Peyer's patch (tissue), 4 donors: ENCODE measurements at places on chromosomes 2 and 18. TPM values are rescaled to one million over a fixed set of nuclear protein-coding genes. Genes with fewer than 3 reads are reported as not detected.

The SERPINB2 gene
- not detected for total RNA-seq

The ASAP2 gene
- 33.0 TPM for total RNA-seq

The TMEM37 gene
- total RNA-seq, result 186 TPM

The PSMG2 gene
- 55.3 TPM for total RNA-seq

The ITGB6 gene
- total RNA-seq, result 9.9 TPM

The PRLH gene
- total RNA-seq, result not detected

The PSTPIP2 gene
- total RNA-seq, result 17.3 TPM

The COL3A1 gene
- total RNA-seq, result 81.7 TPM

The TIMM21 gene
- total RNA-seq, result 36.3 TPM

The IL1R2 gene
- total RNA-seq, result 10.0 TPM

- H3K36me3 ChIP-seq, result no peaks in the 10 kb centered on the region
- H3K4me3 ChIP-seq, result no peak overlapping the region
- no peaks in the 10 kb centered on the region for H3K27me3 ChIP-seq
- H3K27ac ChIP-seq, result no peak overlapping the region
- H3K4me1 ChIP-seq, result no peaks in the 10 kb centered on the region
Observed at GRCh38 chr2:179622112-179622511, 239.3 kb downstream of the ZNF385B start.

GRCh38 chr2:235852526-235852920, 315.7 kb downstream of the GBX2 start:
- H3K4me1 ChIP-seq, result no peaks in the 10 kb centered on the region
- H3K27me3 ChIP-seq, result no peaks in the 10 kb centered on the region
- no peak overlapping the region for H3K27ac ChIP-seq
- no peak for DNase-seq

DNA sequence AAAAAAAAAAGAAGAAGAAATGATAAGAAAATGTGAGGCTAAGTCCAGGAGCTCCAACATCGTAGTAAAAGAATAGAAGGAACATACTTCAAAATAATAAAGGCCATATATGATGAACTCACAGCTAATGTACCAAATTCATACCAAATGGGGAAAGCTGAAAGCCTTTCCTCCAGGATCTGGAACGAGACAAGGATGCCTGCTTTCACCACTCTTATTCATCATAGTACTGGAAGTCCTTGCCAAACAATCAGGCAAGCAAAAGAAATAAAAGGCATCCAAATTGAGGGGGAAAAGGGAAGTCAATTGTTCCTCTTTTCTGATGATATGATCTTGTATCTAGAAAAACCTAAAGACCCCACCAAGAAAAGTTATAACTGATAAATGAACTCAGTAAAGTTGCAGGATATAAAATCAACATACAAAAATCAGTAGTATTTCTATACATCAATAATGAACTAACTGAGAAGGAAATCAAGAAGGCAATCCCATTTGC, 170.6 kb downstream of the METTL4 start:
- no peak for DNase-seq
- no peaks in the 10 kb centered on the region for H3K4me1 ChIP-seq
- H3K4me3 ChIP-seq, result no peak overlapping the region
- H3K27me3 ChIP-seq, result no peaks in the 10 kb centered on the region

DNA sequence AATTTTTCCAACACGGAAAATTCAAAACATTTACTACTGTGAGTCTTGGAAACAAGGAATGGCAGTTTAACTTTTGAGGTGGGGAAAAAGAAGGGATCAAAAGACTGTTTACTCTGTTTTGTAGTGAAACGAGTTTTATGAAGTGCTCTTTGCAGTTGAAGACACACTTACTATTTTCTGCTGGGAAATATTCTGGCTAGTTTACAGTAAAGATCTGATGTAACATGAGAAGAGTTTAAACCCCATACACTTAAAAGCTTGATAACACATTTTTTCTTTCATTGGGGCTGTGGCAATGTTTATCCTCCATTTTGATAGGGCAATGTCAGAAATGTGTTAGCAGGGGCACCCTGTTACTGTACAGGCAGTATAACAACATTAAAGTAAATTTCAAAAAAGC, 124.9 kb upstream of the SMAD7 start:
- DNase-seq, result no peak
- no peaks in the 10 kb centered on the region for H3K4me1 ChIP-seq
- H3K36me3 ChIP-seq, result no peaks in the 10 kb centered on the region
- H3K4me3 ChIP-seq, result no peak overlapping the region
- no peaks in the 10 kb centered on the region for H3K27me3 ChIP-seq
- no peak overlapping the region for H3K27ac ChIP-seq

DNA sequence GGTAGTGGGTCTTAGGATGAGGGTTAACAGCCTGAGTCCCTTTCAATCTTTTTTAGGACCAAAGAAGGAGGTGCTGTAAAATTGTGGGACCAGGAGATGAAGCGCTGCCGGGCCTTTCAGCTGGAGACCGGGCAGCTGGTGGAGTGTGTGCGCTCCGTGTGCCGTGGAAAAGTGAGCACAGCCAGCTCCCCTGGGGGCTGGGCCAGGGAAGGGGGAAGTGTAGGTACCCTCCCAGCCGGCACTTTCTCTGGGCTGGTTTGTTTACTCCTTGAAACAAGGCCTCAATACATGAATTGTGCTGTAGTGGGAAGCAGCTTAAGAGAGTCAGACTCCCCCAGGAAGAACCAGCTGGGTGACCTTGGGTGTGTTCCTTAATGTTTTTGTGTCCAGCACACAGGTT, 90.1 kb downstream of the RTN4 start:
- H3K27me3 ChIP-seq, result no peaks in the 10 kb centered on the region
- H3K27ac ChIP-seq, result no peak overlapping the region
- no peaks in the 10 kb centered on the region for H3K4me1 ChIP-seq

GRCh38 chr2:44479127-44479887, 117.6 kb downstream of the CAMKMT start:
- no peaks in the 10 kb centered on the region for H3K36me3 ChIP-seq
- no peaks in the 10 kb centered on the region for H3K27me3 ChIP-seq
- no peak for DNase-seq

GRCh38 chr18:7757175-7757574, 190.1 kb downstream of the PTPRM start:
- no peaks in the 10 kb centered on the region for H3K4me1 ChIP-seq
- no peak for DNase-seq
- no peak overlapping the region for H3K4me3 ChIP-seq
- no peaks in the 10 kb centered on the region for H3K36me3 ChIP-seq
- H3K27ac ChIP-seq, result no peak overlapping the region
- H3K27me3 ChIP-seq, result no peaks in the 10 kb centered on the region
